ENCODE measurements at places on chromosomes 4 and X.

DNA sequence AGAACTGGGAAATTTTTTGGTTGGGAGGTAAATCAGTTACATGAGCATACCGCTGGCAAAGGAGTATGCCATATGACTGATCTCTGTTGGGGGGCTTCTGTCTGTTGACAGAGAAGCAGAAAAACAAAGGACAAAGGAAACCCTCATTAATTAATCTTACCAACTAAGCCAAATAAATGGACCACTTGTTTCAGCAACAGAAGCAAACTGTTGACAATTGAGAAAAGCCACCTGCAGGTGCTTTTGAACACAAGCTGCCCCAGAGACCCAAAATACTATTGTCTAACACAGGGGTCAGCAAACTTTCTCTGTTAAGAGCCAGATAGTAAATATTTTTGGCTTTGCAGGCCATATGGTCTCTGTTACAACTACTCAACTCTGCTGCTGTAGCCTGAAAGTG is 7.0 kb upstream of the FRYL start:
- DNase-seq = no peak

- no peak for DNase-seq
These were observed 34.8 kb upstream of the USP51 start for GRCh38 chrX:55524487-55524886.

- DNase-seq = no peak
These were observed 114.0 kb downstream of the RAPGEF2 start for GRCh38 chr4:159216834-159217233.

DNA sequence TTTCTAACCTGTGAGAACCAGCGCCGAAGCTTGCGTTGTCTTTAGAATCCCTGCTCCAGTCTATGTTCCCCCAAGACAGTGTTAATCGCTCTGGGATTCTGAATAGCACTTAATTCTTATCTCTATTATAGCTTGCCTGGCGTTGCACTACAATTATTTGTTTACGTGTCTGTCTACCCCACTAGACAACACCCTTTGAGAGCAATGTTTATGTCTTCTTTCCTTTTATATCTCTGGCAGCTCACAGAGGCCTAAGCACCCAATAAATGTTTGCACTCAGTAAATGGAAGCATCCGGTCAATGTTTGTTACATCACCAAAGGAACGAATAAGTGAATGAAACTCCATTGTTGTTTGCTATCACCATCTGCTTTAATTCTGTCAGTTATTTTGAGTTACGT is 4.8 kb upstream of the NHS start:
- DNase-seq = no peak

GRCh38 chrX:46278572-46278971 is 266.6 kb downstream of the ZNF674 start:
- DNase-seq = no peak

GRCh38 chr4:48938831-48939230 is 32.3 kb upstream of the OCIAD2 start:
- DNase-seq = no peak

DNA sequence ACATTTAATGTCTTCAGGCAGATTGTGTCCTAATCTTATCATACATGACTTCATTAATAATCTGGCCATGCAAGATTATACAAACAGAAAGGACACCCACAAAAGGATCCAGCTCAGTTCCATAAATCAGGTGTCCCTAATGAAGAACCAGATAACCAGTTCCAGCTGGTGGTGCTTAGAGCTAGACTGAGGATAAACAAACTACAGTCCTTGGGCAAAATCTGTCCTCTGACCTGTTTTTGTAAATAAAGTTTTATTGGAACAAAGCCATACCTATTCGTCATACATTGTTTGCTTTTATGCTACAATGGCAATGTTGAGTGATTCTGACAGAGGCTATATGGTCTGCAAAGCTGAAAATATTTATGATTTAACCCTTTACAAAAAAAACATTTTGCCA is 199.5 kb downstream of the MID1IP1 start:
- DNase-seq = no peak

- DNase-seq = peak; percentile 70
These were observed 71.6 kb downstream of the FAM114A1 start for GRCh38 chr4:38939165-38939564.

- no peak for DNase-seq
These were observed 91.9 kb upstream of the RBPJ start for GRCh38 chr4:26228883-26229282.

DNA sequence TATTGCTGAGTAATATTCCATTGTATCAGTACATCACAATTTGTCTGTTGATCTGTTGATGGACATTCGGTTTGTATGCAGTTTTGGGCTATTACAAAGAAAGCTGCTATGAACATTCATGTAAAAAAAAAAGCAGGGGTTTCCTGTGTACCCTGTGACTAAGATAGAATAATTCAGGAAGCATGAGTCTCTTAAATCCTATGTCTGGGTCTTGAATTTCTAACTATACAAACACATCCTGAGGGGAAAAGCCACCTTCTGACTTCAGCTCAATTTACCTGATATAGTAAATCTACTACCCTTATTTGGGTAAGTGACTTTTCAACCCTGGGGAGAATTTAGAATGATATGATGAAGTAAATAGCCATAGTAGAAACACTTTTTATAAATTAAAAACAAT is 94.6 kb upstream of the FUNDC1 start:
- no peak for DNase-seq

- DNase-seq = no peak
These were observed 5.2 kb upstream of the SORCS2 start for GRCh38 chr4:7187168-7187535.

GRCh38 chrX:136204571-136204970 is 46.6 kb downstream of the MAP7D3 start:
- DNase-seq = no peak

GRCh38 chrX:148768296-148768695 is 267.9 kb downstream of the AFF2 start:
- no peak for DNase-seq

- DNase-seq = peak; percentile 1
These were observed 242.1 kb downstream of the ADAMTS3 start for GRCh38 chr4:72326692-72327632.

DNA sequence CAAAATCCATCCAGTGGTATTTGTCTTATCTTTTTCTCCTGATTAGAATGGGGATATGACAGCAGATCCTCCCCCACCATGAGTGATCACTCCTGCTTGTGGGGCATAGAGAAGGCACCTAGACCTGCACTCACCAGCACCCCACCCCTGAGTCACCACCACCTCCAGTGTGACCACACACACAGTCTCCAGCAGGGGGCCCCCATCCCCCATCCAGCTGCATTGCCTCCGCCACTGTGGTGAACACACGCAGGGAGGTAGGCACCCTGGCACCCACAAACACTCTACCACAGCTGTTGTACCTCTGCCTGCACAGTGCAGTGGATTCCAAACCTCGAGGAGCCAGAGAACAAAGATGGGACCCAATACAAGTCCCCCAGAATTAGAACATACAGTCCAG is 9.0 kb upstream of the MAGEA8 start:
- peak; percentile 47 for DNase-seq

GRCh38 chr4:67909905-67910584 is 26.2 kb upstream of the TMPRSS11D start:
- no peak for DNase-seq

GRCh38 chrX:43423876-43424275 is 232.2 kb upstream of the MAOA start:
- DNase-seq = no peak

GRCh38 chr4:40261231-40262076 is 64.6 kb downstream of the RHOH start:
- no peak for DNase-seq

GRCh38 chr4:86938771-86939520 is 4.1 kb downstream of the AFF1 start:
- DNase-seq = no peak

DNA sequence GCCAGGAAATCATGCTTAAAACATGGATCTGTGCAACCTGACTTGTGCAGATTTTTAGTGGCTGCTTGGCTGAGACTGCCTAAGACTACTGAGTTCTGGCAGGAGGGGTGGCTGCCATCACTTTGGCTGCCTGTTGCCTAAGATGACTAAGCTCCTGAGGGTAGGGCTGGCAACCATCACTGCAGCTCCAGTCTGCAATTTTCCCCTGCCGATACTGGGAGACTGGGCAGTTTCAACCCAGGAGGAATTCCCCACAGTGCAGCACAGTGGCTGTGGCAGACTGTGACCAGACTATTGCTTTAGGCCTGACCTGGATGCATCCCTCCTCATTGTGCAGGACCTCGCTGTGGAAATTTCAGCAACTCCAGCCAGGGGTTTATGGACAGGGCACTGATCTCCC is 544.9 kb downstream of the ANKRD50 start:
- DNase-seq = no peak

DNA sequence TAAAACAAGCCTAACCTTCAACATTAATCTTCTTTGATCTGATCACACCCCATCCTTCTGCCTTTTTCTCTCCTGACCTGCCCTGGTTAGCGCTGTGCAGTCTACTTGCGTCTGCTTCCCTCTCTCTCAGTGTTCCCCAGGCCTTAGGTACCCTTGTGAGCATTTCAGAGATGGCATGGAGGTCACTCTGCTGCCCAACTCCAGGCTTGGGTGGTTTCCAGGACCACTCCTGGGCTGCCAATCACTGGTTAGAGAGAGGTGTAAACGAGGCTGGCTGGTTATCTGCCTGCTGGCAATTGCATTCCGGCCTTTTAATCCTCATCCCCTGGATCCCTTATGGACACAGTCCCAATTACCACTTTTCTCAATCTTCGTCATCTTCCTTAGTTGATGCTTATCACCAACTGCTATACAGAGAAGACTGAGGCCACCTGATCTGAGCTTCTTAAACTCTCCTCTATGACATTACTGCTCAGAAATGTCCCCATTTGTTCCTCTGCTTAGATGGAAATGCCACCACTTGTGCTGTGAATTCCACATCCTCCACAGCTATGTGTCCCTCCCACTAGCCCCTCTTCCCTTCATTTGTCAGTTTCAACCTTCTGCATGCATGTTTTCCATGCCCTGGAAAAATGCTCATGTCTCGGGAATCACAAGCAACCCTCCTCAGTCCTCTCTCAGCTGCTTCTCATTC is 29.0 kb upstream of the BCLAF3 start:
- DNase-seq = no peak

- DNase-seq = no peak
These were observed 48.5 kb upstream of the CLCN4 start for GRCh38 chrX:10108288-10108687.

- no peak for DNase-seq
These were observed 92.2 kb downstream of the HUWE1 start for GRCh38 chrX:53594354-53594753.

DNA sequence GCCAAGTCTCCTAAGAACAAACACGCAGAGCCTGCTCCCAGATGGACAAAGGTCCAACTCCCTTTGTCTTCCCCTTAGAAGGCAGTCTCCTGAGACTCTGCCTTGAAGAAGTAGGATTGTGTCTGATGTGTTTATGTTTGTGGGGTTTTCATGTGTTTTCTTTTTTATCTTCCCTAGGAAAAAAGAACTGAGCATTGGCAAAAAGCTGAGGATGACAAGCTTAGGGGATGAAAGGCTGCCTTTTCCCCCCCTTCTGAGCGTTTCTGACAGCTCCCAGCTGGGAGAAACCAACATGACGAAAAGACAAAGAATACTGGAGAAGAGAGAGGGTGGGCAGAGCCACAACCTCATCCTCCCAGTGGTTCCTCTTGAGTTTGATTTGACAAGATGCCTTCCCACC is 181.1 kb downstream of the EVC2 start:
- DNase-seq = no peak

- DNase-seq = no peak
These were observed 170.8 kb downstream of the ADGRA3 start for GRCh38 chr4:22345055-22345454.

DNA sequence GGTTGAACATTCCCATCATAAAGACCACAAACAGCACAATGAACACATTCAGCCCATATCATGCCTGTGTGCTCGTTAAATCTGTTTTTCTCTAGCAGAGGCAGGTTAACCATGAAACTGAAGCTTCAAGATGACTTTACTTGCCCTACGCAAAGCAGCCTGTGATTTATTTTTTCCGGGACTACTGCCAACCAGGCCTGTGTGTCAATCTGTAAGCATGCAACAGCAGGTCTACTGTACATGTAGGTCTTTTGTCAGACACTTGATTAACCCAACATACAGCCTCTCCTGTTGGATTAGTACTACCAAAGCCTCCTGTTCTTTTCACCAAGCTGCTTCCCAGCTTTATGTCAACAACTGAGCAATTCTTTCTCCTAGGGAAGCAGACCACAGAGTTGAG is 85.5 kb upstream of the ACSL1 start:
- no peak for DNase-seq

GRCh38 chr4:41413670-41414411 is 124.1 kb upstream of the LIMCH1 start:
- no peak for DNase-seq

GRCh38 chr4:21046141-21046540 is 345.9 kb downstream of the PACRGL start:
- DNase-seq = no peak

DNA sequence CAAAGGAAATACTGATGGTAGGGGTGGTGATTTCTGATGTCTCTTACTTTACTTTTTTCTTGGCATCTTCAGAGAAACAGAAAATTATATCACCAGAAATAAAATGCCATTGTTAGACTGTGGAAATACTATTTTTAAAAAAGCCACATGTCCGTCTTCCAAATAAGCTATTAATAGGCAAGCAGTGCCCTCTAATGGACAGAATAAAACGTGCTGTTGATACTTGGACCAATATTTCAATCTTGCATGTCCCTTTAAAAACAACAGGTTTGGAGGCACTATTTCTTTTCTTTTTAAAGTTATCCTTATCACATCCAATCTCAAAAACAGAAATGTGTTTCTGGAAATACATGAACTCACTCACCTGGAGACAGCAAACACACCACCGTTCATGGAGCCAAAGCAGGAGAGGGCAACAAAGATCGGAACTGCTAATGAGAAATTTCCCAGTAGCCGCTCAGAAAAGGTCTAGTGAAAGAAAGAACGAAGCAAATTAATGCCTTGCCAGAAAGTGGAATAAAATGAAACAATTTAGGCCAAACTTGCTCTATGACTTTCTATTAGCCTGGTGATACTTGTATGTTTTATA is 59.2 kb downstream of the SLC7A11 start:
- no peak for DNase-seq

- no peak for DNase-seq
These were observed 34.0 kb downstream of the CENPU start for GRCh38 chr4:184699941-184700340.

DNA sequence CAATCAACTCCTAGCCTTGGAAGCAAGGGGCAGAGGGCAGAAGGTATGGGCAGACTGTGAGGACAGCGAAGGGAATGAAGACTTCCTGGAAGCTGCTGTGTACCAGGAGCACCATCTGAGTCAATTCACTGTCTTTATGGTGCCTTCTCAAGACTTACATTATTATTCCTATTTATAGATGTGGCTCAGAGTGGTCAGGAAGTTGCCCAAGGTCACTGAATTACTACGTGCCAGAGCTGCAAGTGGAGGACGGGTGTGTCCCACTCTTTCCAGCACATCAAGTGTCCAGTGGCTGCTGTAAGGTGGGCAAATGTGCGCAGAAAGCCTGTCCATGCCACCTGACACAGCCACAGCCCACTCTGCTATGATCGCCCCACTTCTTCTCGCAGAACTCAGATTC is 32.0 kb downstream of the SMPX start:
- DNase-seq = no peak

DNA sequence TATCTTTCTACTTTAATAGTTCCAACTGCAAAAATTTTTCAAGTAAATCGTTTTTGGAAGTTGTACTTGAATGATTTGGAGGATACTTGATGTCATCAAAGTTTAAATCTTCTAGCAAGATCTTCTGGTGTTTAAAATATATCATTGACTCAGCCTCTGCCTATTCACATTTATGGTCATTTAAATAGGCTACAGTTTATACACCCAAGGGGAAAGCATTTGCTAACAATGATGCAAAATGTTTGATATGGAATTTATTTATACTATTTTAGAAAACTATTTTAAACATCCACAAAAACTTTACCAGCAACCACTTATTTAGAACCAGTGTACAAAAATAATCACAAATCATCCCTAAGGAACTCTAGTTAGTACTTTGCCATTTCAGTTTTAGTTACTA is 123.3 kb upstream of the STIM2 start:
- no peak for DNase-seq
